ENCODE measurements at places on chromosomes 2 and 18. TPM values are rescaled to one million over a fixed set of nuclear protein-coding genes. Genes with fewer than 3 reads are reported as not detected.

GRCh38 chr2:9909106-9909505 is 42.4 kb upstream of the GRHL1 start:
- DNase-seq, result no peak

DNA sequence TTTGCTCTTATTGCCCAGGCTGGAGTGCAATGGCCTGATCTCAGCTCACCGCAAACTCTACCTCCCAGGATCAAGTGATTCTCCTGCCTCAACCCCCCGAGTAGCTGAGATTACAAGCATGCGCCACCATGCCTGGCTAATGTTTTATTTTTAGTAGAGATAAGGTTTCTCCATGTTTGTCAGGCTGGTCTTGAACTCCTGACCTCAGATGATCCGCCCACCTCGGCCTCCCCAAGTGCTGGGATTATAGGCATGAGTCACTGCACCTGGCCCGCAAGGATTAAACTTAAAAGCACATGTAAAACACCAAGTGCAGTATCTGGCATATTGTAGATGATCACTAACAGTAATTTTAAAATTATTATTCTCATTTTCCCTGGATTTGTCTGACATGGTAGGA is 72.9 kb downstream of the C1QL2 start:
- DNase-seq, result no peak

DNA sequence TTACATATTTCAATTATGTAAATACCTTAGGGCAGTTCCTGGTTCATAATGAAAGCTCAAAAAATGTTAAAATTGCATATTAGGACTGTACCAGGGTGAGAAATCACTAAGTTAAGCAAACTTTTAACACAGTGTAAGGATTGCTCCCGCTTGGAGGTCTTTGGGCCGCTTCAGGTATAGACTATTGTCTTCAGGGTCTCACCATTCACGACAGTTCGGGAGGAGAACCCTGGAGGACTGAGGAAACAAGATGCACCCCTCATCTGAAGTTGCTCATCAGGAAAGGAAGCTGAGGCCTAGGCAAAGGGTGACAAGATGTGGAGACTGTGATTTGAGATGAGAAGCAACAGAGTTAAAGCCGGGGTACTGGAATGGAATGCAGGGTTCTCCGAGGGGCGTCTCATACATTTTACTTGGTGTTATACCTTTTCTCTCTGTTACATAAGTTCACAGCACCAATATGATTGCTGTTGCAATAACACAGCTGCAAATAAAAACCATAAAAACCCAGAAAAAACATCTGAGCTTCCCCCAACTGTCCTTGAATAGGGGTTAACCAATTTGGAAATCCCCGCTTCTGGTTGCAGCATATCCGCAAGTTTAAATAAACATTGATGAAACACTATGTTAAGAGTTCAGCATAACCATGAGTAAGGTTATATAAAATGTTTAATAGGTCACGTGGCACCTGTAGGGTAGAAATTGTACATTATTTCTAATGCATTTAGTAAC is 40.1 kb downstream of the FBXO48 start:
- DNase-seq, result no peak

- DNase-seq, result no peak
Observed at GRCh38 chr2:136281281-136282114, 163.5 kb upstream of the CXCR4 start.

The TUBA3E gene
- not detected for polyA plus RNA-seq

- no peak for DNase-seq
Observed at GRCh38 chr18:2869207-2869606, 22.4 kb downstream of the EMILIN2 start.

DNA sequence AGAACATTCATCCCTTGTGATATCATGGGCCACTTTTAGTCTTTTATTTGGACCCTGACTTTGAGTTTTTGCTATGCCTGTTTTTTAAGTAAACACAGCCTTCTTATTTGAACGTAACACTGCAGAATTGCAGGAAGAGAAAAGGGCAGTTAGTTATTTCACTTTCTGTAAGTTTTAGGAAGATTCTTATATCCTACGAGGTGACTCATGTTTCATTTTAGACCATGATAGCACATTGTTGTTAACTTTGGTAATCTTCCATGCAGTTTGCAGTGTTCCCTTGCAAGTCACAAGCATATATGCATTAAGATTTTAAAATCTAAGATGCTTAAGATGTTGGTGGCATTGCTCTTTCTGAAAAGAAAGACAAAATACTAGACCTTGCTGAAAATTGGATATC is 128.6 kb upstream of the EPC2 start:
- no peak for DNase-seq

- no peak for DNase-seq
Observed at GRCh38 chr2:168939918-168940317, 38.8 kb downstream of the G6PC2 start.

The SNRNP200 gene
- 100 TPM for polyA plus RNA-seq

The RBFA gene
- 30.0 TPM for polyA plus RNA-seq

GRCh38 chr2:65165558-65165957 is 35.7 kb upstream of the RAB1A start:
- peak; percentile 30 for DNase-seq

- no peak for DNase-seq
Observed at GRCh38 chr2:37080689-37081088, 3.5 kb downstream of the HEATR5B start.

DNA sequence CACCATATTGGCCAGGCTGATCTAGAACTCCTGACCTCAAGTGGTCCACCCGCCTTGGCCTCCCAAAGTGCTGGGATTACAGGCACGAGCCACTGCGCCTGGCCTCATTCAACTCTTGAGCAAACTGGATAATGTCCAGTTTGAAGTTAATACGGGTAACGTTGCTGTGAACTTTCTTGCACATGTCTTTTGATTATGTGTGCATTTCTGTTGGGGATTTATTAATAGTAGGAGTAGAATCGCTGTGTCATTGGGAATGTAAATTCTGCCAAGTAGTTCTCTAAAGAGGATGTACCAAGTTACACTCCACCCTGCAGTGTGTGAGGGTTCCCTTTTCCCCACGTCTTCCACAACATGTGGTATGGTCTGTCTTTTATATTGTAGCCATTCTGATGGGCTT is 6.2 kb downstream of the IMPA2 start:
- no peak for DNase-seq

DNA sequence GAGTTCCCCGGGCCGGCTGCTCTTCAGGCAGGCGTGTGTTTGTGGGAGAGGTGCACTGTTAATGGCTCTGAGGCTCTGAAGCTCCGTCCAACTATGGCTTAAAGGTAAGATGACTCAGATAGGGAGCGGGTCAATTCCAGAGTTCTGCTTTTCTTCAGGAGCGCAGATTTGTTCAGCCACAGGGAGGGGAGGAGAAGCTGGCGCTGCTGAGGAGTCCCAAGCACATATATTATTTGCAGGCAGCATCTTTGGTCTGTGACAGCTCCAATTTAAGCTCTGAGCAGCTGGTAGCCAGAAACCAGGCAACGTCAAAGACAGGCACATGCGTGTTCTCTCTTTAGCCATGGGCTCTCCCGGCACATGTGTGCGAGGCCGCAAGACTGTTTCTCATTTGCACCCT is 229.2 kb downstream of the BCL2 start:
- DNase-seq, result no peak

GRCh38 chr2:218149848-218150440 is 16.8 kb downstream of the CXCR1 start:
- DNase-seq, result no peak

GRCh38 chr2:65800998-65801397 is 368.6 kb upstream of the SPRED2 start:
- no peak for DNase-seq

The DOK1 gene
- polyA plus RNA-seq, result 6.9 TPM

The CELF4 gene
- polyA plus RNA-seq, result 0.84 TPM

DNA sequence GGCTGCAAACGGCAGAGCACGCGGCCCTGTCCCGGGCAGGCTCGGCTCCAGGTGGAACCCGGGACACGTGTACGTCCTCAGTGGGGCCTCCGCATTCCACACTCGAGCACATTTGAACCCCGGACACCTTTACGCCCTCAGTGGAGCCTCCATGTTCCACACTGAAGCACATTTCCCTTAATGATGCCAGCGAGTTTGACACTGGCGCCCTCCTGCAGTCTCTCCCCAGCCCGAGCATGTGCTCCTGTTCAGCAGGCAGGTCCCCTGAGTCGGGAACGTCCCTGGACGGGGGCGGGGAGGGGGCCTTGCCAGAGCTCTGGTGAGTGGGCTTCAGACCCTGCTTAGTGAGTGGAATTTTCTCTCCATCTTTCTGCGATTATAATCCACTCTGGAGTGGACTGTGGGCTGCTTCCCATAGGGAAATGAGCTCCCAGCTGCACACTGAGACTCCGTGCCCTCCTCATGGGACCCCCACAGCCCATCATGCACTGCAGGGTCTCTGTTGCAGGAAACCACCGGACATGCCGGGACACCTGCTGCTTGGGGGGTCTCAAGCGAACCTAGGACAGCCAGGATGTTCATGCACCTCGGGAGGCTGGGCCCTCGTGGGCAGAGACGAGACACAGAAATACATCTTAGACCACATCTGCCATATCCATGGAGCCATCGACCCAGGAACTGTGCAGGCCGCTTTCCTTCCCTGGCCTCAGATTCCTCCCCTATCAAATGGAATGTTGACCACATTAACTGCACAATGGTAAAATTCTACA is 70.3 kb upstream of the SNTG2 start:
- no peak for DNase-seq

The ARHGEF33 gene
- polyA plus RNA-seq, result 1.6 TPM

DNA sequence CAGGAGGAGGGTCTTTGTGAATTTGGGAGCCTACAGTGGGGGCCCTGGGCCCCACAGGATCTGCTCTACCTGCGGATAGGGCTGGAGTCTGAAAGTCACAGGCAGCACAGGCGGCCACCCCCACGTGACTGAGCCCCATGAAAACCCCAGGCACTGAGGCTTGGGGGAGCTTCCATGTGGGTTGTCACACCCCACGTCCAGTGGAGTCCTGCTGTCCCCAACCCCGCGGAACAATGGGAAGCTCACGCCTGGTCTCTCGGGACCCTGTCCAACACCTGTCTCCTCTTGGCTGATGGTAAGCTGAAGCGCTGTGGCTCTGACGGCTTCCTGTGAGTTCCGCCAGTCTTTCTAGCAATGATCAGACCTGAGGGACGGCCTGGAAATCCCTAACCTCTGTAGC is 85.8 kb downstream of the PTGR3 start:
- DNase-seq, result no peak

- DNase-seq, result no peak
Observed at GRCh38 chr18:74292541-74292858, 737 bp upstream of the CYB5A start.

The RAB17 gene
- 1.6 TPM for polyA plus RNA-seq

GRCh38 chr2:156333951-156334495 is 1.5 kb upstream of the NR4A2 start:
- DNase-seq, result peak; percentile 72

DNA sequence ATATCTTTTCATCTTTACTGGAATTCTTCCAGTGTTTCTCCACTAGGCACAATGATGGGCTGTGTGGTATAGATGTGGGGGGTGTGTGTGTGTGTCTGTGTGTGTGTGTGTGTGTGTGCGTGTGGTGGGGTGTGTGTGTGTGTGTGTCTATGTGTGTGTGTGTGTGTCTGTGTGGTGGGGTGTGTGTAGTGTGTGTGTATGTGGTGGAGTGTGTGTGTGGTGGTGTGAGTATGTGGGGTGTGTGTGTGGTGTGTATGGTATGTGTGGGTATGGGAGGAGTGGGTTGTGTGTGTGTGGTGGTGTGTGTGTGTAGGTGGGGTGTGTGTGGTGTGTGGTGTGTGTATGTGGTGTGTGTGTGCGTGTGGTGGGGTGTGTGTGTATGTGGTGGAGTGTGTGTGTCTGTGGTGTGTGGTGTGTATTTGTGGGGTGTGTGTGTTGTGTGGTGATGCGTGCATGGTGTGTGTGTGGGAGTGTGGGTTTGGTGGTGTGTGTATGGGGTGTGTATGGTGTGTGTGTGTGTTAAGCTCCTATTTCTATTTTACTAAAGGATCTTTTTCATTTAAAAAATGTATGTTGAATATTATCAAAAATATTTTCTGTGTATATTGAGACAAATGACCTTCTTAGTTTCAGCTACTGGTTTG is 84.2 kb downstream of the IRS1 start:
- no peak for DNase-seq

GRCh38 chr18:70075906-70076305 is 128.2 kb upstream of the CD226 start:
- DNase-seq, result no peak

The ALK gene
- polyA plus RNA-seq, result 0.18 TPM

- peak; percentile 33 for DNase-seq
Observed at GRCh38 chr2:153645599-153645998, 167.0 kb upstream of the RPRM start.

The TNFAIP6 gene
- polyA plus RNA-seq, result 9.0 TPM

DNA sequence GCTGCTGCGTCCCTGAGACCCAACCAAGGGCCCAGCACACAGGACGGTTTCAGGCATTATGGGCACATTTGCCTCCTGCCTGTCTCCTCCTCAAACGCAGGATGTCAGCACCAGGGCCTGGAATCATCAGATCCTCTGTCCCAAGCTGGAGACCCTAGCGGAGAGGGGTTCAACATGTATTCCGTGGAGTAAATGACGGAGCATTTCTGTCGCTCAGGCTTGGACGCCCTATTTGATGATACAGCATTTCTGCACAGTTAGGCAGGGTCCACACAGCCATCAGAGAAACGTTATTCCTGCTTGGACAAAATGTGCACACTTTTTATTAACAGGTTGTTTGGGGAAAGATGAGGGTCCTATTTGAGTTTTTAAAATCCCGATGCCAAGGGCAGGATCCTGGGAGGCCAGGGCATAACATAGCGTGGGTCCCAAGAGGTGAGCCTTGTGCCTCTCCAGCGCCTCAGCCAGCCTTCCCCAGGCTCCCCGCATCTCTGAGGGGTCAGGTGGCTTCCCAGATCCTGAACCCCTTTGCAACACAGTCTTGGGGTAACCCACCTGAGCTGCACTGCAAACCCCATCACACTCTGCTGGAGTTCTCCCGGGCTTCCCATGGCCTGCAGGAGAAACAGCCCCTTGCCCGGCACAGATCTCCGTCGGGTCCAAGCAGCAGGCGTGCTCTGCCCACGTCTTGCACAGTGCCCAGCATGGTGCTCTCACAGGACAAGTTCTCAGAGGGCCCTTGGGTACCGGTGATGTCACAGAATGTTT is 319.7 kb upstream of the MYT1L start:
- no peak for DNase-seq

The TMEFF2 gene
- polyA plus RNA-seq, result 18.6 TPM

GRCh38 chr2:206260188-206261012 is 14.1 kb upstream of the ZDBF2 start:
- DNase-seq, result peak; percentile 34

DNA sequence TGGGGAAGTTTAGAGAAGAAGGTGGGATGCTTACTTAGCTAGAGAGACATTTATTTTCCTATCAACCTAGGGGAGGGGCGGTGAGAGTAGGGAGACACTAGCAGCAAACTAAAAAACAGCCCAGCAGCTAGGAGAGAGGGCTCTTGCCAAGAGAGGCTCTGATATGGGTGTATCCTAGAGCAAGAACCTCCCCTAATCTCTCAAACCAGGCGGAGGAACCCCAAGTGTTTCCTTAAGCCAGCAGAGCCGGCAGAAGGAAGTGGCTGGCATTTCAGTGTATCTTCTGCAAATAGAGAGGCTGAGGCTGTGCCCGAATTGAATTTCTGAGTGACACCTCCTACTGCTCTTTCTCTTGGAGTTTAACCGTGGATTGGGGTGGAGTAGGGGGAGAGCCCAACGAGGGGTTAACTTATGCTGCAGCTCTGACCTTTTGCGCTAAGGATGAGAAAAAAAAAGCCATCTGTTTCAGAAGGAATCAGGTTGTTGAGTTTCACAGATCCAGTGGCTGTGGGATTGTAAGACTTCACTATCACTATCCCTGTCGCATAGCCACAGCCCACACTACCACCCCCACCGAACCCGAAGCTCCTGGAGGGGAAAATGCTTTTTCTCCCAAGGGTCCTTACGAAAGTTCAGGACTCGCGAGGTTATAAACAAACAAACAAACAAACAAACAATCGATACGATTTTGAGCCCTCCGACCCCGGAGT is 1.4 kb downstream of the ST8SIA5 start:
- no peak for DNase-seq

Measured in hindlimb muscle (tissue), 1 donor.